ENCODE measurements at places on chromosomes 11 and 22.

- DNase-seq: no peak
These were observed 13.1 kb downstream of the ADM start for GRCh38 chr11:10317776-10318526.

- no peak for DNase-seq
These were observed 100.9 kb upstream of the BID start for GRCh38 chr22:17875156-17875555.

DNA sequence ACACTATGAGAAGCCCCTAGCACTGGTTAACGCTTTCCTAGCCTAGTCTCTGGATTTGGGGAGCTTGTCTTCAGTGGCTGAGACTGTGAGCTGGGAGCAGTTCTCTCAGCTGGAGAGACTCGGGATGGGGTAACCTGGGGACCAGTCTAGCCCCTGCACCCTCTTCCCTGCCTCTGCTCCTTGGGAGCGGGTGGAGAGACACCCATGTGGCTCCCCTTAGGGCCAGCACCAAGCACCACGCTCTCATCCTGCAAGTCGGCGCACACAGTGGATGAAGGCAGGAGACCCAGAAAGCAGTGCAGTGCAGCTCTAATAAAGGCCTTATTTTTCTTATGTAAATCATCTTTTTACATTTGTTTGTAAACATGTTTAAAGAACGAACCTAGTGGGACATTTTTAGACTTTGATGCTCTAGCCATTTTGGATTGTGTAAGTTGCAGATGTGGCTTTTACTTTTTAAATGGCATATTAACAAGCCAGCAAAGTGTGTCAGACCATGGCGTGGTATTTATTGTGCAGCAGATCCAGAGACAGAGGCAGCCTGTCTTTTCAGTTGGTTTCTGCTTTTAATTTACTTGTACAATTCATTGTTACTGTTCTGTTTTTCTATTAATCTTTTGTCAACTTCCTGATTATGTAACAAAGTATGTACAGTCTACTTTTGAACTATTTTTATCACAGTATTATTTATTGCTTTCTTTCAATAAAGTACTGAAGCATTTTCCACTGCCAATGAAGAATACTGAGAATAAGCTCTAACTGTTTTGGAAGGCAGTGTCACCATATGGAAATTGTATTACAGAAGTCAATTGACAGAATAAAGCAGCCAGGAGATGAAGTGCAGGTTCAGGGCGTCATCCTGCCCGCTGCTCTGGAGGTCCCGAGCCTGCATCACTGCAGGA, 14.4 kb upstream of the CTTN start:
- no peak for DNase-seq

- DNase-seq: no peak
These were observed 33.5 kb upstream of the MTCH2 start for GRCh38 chr11:47675851-47676250.

DNA sequence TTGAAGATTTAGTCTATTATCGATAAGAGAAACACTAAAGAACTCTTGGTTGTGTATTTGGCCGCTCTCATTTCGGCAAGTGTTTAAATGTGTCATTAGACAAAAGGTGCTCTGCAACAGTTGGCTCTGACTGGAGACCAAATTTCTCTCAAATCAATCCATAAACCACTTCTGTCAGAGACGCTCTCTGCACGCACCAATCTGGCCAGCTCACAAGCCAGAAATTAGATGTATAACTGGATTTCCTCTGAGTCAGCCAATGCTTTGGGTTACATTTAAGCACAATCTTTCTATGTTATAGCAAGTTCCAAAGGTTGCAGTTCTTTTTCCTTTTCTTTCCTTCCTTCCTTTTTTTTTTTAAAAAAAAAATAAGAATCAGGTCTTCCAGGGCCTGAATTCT, 17.6 kb upstream of the PARVA start:
- no peak for DNase-seq

DNA sequence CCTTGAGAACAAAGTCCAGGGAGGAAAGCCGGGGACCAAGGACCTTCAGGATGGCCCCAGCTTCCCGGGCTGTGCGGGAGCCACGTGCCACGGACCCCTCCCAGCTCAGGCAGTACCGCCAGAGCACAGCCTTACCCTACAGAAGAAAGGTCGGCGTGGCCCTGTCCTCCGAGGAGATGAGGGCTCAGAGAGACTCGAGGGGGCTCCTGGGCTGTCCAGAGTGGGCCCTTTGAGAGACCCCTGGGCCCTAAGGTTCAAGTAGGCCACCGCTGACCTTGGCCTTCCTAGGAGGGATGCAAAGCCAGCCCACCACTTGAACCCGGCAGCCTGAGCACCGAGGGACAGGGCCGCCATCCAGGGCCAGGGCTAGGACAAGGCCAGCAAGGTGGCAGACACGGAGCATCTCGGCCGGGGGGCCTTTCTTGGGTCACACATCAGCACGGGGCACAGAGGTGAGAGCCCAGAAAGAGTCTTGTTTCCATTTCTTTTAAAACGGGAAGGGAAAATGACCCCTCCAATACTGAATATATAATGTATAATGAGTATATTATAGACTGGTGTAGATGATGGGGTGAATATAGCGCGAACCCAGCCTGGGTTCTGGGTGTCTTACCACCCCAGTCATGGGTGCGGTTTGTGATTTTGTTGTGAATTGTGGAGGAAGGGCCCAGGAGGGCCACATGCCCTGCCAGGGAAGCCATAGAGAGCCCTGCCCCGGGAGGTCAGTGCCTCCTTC, 34.4 kb upstream of the PPARA start:
- DNase-seq: no peak

GRCh38 chr11:113833151-113833550, 42.2 kb downstream of the USP28 start:
- DNase-seq: no peak

GRCh38 chr11:60511393-60511792, 3.8 kb upstream of the MS4A13 start:
- no peak for DNase-seq

DNA sequence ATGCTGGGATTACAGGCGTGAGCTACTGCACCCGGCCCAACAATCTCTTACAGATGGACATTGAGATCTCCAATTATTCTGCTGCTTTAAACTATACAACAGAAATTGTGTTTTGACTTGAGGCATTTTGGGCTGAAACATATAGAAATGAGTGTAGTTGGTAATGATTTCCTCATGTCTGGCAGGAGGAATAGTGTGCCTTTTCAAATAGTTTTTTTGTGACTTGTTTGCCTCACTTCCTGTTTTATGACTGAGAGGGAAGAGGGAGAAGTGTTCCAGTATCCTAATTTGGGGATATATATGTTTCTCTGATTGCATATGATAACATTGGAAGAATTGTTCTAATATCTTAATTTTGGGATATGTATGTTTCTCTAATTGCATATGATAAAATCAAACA, 40.2 kb downstream of the EP300 start:
- no peak for DNase-seq

- no peak for DNase-seq
These were observed 103.1 kb upstream of the PITPNB start for GRCh38 chr22:28021998-28022660.

DNA sequence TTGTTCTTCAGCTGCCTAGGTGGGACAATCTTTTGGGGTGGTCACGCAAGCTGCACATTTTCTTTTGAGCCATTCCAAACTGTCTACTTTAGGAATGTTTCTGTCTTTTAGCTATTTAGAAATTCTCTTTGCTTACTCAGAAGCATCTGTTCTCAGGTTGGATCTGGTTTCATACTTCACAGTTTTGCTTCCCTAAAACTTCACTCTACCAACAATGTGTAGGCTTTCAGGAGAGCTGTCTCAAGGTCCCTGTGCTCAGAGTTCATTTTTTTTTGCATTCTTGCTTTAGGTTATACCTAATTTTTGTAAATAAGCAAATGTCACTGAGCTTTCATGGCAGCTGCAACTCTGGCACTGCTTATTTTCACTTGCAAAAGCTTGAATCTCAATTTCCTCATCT, 36.7 kb downstream of the CCDC90B start:
- no peak for DNase-seq

DNA sequence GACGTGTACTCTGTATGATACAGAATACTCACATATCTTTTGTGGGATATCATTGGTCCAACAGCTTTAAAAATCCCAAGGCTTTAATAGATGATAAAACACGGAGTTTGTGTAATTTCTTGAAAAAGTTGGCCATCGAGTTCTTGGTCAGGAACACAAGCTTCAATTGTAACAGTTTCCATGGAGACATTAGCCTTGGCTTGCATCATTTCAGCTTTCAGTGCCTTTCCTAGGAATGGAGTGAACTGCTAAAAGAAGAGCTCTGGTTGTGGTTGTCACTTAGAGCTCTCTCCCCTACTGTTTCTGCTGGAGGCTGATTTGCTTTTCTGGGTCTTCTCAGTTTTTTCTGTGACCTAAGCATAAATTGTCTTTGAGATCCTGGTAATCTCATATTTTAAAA, 14.2 kb downstream of the BMAL1 start:
- DNase-seq: no peak

GRCh38 chr22:48365386-48365785, 1462.3 kb downstream of the BRD1 start:
- DNase-seq: no peak

DNA sequence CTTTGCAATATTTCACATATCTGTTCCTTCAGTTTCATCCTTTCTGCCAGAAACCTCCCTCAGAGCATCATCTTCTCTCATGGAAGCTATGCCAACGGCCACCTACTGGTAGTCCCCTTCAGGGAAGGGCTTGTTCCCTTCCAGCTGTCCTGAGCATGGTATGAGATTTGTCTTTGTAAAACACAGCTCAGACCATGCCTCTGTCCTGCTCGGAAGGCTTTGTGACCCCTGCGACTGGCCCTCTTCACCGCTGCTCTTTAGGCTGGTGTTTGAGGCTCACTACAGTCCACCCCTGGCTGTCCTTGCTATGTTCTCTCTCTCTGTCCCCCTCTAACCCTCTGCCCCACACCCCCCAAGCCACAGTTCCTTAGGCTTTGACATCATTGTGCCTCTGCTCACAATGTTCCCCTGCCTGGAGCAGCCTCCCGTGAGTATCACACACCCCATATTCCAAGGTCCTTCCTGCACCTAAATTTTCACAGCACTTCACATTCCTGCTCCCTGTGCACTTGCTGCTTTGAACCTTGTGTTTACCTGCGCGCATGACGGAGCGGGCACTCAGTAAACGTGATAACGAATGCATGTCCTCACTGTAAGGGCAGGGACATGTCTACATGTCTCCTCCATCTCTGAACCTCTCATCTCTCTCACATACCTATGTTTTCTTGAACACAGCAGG, 24.0 kb upstream of the ACER3 start:
- no peak for DNase-seq

DNA sequence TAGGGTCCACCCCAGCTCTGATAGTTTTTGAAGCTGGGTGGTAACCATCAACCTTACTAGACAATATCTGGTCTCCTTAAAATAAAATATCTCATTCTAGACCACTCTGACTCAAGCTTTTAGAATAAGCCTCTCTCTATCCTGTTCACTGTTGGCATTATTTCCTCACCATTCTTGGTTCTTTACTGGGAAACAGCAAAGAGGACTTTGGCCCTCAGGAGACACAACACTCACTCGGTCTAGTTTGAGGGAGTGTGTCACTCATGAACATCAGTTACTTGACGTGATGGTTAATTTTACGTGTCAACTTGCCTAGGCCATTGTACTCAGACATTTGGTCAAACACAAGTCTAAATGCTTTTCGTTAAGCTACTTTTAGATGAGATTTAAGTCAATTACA, 110.6 kb downstream of the FAM76B start:
- DNase-seq: no peak

GRCh38 chr11:46920755-46921154, 2.4 kb upstream of the LRP4 start:
- DNase-seq: no peak

DNA sequence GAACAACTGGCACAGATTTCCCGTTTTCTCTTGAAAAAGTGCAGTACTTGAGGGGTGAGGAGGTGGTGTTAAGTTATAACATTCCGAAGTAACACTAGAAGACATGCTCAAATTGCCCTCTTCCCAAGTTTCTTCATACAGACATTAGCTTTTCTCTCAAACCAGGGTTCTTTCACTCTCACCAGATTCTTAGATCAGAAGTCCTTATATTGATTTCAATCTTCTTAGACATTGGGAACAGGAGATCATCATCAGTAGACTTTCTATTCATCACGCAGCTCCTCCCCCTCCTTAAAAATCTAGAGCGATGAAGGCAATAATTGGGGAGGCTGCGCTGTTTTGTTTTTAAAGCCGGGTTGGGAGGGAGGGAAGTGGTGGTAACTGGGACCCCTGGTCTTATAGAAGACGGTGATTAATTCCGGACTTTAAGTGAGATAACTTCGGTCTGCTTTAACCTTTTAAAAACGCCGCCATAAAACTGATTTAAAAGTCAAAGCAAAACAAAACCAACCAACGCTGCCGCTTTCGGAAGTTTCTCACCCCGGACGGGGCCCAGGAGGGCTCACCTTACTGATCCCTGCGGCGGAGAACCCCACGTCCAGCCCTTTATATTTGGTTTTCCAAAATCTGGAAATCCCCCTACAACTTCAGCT, 665 bp downstream of the USP28 start:
- peak; percentile 18 for DNase-seq

- DNase-seq: no peak
These were observed 12.4 kb downstream of the DGCR8 start for GRCh38 chr22:20092477-20092854.

DNA sequence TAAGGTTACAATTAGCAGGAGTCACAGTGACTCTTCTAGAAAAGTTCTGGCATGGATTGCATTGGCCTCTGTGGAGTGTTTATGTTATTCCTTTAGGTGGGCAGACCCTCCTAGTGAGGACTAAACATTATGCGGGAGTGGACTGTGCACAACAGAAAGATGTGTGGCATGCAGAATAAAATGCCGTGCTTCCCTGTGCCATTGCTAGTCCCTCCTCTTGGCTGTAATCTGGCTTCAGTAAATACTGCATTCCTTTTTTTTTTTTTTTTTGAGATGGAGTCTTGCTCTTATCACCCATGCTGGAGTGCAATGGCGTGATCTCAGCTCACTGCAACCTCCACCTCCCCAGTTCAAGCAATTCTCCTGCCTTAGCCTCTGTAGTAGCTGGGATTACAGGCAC, 45.0 kb downstream of the SLC5A1 start:
- no peak for DNase-seq

DNA sequence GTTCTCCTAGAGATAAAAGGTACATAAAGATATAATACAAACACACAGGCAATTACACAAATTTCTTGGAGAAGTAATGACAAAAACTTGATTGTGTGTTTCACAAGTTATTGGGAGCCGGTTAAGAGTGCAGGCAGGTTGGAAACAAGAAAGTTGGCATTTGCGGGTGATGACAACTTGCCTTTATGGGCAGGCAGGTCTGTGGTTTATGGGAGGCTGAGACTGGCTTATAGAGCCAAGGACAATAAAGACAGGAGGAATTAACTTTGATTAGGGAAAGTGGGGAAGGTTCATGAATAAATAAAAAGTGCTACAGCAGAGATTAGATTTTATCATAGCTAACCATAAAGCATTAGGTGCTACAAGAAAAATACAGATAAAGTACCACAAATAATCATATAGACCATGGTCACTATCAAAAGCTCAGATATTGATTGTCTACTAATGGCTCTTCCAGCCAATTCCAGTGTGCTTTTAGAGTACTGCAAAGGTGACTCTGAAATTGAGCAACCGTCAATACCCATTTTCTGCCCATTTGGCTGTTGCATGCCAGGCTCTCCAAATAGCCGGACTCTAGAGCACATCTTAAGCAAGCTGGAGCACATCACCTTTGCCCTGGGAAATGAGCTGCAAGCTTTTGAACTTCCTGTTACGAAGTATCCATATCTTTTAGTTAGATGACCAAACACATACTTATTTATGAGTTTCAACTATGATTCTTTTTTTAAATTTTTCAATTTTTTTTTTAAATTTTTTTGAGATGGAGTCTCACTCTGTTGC, 33.9 kb upstream of the GAB2 start:
- no peak for DNase-seq

Measured in activated T-cell treated with anti-CD3 and anti-CD28 coated beads for 4 hours (primary cell).